ENCODE measurements at places on chromosomes 2 and 18.

- DNase-seq = peak; percentile 60
Observed at GRCh38 chr2:86274265-86274917, 63.0 kb downstream of the REEP1 start.

DNA sequence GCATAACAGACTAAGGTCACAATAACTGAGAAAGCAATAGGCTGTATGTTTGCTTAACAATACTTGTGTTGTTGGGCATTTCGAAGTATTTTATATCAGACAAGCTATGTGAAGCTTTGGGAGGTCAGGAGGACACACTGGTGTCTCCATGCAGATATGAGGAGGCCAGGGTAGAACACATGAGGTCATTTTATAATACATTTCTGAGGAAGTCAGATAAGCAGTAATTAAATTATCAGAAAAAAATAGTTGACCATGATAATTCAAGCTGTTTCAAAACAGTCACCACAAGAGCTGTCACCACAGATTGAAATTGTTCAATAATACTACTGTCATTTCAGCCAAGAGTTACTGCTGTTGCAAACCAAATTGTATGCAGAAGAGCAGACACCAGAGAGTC is 160.6 kb downstream of the RIT2 start:
- DNase-seq = no peak

DNA sequence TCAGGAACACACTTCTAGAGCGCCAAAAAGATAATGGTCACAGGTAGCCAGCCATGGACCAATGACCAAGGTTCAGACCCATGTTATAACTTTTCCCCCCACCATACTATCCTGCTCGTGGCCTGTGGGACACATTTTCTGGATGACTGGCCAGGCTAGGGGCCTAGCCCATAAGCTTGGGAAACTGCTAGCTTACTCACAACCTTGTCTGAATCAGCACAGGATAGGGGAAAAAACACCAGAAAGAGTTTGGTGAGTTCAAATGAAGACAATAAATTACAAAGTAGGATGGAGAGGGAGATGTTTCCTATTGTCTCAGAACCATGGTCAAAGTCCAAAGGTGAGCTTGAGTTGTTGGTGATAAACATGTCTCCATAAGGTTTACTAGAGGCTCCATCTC is 156.3 kb upstream of the CCDC68 start:
- no peak for DNase-seq

GRCh38 chr2:31980674-31981356 is 30.0 kb downstream of the MEMO1 start:
- no peak for DNase-seq

DNA sequence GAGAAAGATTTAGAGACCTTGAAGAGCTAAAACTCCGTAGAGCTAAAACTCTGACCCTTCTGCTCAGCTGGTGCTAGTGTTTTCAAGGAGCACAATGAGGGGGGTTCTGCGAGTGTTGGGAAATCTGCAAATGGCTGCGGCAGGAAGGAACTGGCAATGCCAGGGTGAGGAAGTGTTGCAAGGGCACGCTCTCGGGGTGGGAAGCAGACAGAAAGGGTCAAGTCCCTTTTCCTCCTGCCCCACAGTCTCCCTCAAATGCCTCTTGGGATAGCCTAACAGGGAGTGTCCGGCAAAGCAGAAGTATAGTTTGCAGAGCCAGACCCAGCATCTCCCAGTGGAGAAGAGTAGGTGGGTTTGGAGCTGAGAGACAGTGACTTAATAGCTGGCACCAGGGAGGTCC is 60.5 kb downstream of the NCAPH start:
- DNase-seq = no peak

GRCh38 chr2:20670315-20671035 is 3.5 kb downstream of the GDF7 start:
- DNase-seq = no peak
